ENCODE measurements at places on chromosomes 3 and 15.

GRCh38 chr3:39849992-39850715 is 40.7 kb downstream of the MYRIP start:
- DNase-seq, result no peak

DNA sequence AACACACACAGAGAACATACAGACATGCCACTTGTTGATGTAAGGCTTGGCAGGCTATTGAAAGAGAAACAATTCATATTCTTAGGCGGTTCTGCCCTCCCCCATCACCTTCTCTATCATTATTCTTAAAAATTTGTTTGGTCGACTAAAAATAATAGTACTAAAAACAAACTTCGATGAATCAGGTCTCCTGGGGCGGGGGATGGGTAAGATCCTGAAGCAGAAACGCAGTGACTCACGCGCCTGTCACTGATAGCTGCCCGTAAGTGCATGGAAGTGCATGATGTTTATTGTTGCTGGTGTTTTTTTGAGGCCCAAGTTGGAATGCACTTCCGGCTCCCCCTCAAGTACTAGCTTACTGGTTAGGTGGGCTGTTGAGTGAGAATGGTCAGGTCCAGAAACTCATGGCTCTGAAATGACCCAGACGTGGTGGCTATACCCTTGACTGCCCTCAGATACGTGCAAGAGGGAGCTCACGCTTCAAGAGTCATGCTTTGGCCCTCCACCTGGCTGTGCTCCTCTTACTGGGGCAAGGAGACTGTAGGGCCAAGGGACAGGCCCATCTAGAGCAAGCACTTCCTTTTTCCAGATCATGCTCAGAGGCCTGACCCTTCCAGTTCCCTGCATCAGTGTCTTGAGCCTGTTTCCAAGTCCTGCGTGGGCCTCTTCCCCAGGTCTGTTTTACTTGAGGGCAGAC is 10.9 kb downstream of the SMAD3 start:
- DNase-seq, result no peak

GRCh38 chr3:10137178-10137577 is 4.4 kb upstream of the VHL start:
- DNase-seq, result no peak

DNA sequence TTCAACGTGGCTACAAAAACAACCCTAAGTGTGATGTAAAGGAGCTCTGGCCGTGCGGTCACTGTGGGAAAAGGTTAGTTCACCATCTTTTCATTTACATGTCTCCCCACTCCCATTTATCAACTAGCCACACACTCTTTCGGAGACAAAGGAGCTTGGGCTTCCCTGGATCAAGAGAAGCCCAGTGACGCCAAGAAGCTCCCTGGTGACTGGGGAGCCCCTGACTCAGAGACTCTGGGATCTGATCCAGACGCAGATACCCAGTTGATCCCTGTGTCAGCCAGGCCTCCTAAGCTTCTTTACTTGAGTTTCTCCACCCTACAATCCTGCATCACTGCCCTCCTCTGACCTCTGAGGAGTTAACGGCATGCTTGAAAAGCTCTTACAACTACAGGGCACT is 43.9 kb downstream of the HEG1 start:
- DNase-seq, result no peak

Measured in stimulated activated CD8-positive, alpha-beta memory T cell treated with anti-CD3 and anti-CD28 coated beads, Interleukin-4, amount 100 ng/mL, for 4 hours (primary cell).